ENCODE measurements at places on chromosomes 3 and 15.
A peak's percentile ranks its signal among the peaks of the same experiment; 100 is the strongest.

- no peak for DNase-seq
These were observed 701 bp downstream of the SGO1 start for GRCh38 chr3:20185331-20185678.

GRCh38 chr3:120646771-120647432, 35.1 kb downstream of the HGD start:
- DNase-seq: no peak

DNA sequence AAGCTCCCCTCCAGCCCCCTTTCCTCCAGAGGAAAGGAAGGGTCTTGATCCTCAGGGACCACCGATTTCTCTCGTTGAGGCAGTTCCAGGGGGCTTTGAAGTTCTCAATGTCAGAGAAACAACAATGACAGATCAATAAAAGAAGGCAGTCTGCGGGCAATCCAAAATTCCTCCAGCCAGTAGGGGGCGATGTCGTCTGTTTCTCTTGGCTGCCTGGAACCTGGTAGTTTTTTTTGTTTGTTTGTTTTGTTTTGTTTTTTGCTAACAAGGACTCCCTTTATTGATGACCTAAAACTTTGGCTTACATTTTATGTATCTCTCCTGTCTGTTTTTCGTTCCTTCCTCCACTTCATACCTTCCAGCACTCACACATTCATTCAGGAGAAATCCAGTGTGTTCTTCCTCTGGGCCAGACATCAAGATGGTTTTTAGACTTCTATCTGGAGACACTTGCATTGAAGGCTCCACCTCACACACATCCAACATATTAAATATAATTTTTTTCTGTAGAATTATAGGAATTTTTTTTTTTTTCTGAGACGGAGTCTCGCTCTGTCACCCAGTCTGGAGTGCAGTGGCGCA, 276.6 kb downstream of the RPLP1 start:
- DNase-seq: peak; percentile 68

DNA sequence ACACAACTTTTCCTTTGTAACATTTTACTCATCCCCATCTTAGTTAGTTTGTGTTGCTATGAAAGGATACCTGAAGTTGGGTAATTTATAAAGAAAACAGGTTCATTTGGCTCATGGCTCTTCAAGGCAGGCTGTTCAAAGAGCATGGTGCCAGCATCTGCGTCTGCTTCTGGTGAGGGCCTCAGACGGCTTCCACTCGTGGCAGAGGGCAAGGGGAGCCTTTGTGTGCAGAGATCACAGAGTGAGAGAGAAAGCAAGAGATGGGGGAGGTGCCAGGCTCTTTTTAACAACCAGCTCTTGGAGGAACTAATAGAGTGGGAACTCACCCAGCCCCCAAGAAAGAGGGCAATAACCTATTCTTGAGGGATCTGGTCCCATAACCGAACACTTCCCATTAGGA, 23.1 kb downstream of the PLA2G4F start:
- DNase-seq: no peak

- DNase-seq: no peak
These were observed 5.4 kb downstream of the SOX14 start for GRCh38 chr3:137769322-137770065.

GRCh38 chr3:160346511-160346910, 52.5 kb downstream of the IFT80 start:
- DNase-seq: no peak

DNA sequence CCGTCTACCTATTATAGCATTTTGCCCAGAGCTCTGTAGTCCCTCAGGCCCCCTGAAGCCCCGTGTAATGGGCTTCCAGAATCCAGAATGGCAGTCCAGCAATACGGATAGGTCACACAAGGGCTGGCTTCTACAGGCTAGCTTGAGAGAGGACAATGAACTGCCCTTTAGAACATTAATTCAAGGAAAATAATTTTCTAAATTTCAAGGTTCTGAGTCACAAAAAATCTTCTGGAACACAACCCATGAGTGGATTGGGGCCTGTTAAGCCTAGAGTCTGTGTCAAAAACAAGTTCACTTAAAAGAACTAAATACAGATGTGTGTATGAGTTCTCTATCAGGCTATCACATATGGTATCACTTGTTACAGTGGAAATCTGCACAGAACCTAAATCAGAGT, 28.8 kb downstream of the DCP1A start:
- no peak for DNase-seq

GRCh38 chr3:34034840-34035239, 236.4 kb downstream of the PDCD6IP start:
- DNase-seq: no peak

- DNase-seq: no peak
These were observed 22.1 kb downstream of the GOLGA6A start for GRCh38 chr15:74060251-74060650.

DNA sequence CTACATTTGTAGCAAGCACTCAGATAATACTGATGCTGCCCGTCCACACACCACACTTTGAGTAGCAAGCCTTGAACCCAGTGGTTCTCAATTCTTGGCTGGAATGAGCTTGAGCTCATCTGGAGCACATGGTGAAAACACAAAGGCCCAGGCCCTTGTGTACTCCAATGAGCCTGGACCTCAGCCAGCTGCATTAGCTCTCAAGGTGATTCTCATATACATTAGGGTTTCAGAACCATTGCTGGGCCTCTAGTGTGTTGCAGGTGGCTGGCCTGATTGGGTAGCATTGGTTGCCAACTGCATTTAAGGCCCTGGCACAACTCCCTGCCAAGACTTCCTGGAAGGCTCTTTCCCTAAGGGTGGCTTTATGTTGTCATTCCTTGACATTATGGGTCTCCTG, 23.4 kb upstream of the ZFAND6 start:
- DNase-seq: no peak

DNA sequence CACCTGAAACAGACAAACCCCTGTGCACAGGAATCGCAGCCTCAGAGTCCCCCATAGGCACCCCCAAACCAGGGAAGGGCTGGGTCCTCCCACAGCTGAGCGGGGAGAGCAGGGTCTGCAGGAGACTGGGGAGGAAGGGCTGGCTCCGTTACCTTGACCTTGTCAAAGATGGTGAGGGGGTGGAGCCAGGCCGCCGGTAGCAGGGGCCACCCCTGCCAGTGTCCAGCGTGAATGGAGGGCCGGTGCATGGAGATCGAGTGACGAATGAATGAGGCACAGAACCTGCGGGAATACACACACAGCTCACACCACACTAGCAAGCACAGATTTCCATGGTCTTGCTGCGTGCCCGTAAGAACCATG, 102.2 kb downstream of the TMEM266 start:
- DNase-seq: no peak

DNA sequence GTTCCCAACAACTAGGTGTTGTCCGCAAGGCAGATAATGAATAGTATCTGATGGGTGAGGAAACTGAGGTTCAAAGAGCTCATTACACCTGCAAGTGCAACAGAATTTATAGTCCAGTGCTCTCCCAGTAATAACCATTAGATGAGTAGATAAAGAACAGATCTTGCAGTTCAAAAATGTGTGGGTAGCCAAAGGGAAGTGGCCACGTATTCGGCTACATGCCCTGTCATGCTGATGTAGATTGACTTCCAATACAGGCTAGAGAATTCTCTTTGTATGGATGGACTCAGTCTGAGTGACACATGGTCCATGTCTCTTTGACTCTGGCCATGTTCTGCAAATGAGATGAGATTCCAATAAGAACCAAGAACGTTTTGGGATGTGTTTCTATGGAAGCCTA, 187.9 kb upstream of the LPP start:
- no peak for DNase-seq

DNA sequence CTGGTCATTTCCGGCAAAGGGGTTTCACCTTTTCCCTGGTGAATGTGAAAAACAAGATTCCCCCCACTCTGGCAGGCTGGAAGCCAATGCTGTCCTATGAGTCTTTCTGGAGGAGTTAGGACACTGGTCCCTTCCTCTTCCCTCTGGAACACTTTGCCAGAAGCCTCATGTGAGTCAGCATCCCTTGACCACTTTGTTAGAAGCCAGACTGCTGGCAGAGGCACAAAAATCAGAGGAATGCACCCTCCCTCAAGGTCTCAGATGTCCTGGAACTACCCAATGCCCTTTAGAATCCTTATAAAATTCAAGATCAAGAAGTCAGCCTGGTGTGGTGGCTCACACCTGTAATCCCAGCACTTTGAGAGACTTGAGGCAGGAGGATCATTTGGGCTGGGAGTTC, 26.6 kb downstream of the ITGB5 start:
- no peak for DNase-seq

DNA sequence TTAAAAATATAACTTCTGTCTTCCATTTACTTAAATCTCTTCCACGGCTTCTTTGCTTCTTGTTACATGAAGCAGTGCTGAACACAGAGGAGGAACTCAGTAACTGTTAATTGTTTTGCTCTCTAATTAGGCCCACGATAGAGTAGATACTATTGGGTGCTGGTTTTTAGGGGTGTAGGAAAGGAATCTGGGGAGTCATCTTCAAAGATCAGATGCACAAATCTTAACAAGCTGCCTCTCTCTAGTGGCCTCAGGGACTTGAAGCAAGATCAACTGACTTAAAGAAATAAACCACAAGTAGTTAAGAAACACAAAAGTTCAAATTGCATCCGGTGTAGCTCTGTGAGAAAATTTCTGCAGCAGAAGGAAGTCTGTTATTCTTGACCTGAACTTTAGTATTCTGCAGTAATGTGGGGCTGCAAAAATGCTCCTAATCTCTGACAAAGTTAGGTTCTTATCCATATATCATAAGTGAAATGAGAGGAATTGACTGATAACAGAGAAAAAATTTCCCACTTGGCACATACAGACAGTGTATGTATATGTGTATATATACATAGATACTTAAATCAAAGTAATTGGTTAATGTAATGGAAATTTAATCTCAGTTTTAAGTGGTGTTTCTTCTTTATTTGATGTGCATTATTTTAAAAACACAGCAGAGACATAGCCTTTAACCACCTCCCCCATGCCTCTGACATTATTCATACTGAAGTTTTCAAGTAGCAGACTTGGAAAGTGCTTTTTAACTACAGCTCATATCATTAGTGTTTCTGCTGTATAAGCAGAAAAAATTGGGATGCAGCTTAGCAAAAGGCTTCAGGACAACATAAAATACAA, 51.8 kb downstream of the CHST2 start:
- DNase-seq: no peak

DNA sequence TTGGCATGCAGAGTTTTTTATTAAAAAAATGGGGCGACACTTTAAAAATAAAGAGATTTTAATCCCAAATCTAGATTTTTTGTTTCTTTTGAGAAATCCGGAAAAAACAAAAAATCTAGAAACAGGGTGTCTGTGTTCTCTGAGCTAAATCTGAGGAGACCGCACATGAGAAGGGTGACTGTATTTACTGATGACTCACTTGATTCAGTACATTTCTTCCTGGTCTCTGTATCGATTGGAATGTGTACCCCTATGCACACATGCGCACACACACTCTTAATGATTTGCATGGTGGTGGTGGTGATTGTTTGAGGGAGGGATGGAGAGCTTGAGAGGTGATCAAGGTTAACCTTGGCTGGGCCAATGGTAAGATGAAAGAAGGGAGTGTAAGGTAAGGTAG, 443.1 kb upstream of the THRB start:
- DNase-seq: no peak

GRCh38 chr15:86572368-86572841, 492.7 kb downstream of the AGBL1 start:
- DNase-seq: no peak

GRCh38 chr3:53192608-53193007, 31.6 kb downstream of the PRKCD start:
- DNase-seq: no peak

GRCh38 chr15:85091990-85092389, 110.3 kb downstream of the PDE8A start:
- no peak for DNase-seq

GRCh38 chr15:43199945-43200488, 14.8 kb downstream of the CCNDBP1 start:
- DNase-seq: no peak

GRCh38 chr15:79339588-79340314, 28.8 kb downstream of the TMED3 start:
- no peak for DNase-seq

DNA sequence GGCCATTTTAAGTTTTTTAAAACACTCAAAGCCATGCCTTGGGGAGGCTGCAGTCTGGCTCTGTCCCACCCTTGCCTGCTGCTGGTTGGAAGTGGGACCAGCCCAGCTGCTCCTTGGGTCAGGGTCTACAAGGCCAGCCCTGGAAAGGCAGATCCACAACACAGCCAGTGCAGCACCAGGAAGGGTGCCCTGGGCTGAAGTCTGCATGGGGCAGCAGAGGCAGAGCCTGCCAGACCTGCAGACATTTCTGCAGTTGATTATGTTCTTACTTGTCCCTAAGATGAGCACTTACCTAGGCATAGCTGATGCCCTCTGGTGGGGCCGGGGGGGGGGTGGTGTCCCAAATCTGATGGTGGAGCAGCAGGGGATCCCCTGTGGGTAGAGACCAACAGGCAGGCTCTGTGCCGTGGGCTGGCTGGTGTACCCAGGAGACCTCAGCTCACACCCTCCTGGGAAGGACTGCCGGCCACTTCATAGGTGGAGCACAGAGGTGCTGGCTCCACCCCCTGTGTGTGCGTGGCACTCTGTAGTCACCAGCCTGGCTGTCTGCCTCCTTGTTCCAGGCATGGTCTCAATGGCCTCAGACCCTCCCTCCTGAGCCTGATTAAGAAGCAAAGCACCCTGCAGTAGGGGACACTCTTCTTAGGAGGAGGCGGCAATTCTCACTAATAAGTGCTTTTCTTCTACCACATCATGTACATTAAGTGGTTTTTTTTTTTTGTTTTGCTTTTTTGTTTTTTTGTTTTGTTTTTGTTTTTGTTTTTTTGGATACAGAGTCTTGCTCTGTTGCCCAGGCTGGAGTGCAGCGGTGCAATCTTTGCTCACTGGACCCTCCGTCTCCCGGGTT, 97.4 kb upstream of the KLF13 start:
- no peak for DNase-seq

DNA sequence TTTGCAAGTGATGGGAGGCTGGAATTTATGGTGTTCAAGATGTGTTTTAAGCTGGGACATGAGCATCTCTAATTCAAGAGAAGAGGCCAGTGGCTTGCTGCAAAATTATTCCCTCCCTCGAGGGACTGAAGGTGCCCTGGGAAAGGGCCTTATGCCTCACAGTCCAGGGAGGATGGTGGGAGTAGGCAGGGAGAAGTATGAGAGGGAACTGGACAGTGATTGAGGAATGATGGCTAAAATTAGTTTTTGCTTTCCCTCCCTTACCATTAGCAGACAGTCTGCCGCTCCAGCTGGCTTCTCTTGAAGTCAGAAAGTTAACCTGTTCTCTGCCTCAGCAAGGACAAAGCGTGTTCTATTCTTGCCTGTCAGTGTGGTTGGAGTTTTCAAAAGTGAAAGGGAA, 139.8 kb upstream of the SEMA6D start:
- DNase-seq: no peak
